ENCODE measurements at places on chromosomes 7 and 10.
A peak's percentile ranks its signal among the peaks of the same experiment; 100 is the strongest.

DNA sequence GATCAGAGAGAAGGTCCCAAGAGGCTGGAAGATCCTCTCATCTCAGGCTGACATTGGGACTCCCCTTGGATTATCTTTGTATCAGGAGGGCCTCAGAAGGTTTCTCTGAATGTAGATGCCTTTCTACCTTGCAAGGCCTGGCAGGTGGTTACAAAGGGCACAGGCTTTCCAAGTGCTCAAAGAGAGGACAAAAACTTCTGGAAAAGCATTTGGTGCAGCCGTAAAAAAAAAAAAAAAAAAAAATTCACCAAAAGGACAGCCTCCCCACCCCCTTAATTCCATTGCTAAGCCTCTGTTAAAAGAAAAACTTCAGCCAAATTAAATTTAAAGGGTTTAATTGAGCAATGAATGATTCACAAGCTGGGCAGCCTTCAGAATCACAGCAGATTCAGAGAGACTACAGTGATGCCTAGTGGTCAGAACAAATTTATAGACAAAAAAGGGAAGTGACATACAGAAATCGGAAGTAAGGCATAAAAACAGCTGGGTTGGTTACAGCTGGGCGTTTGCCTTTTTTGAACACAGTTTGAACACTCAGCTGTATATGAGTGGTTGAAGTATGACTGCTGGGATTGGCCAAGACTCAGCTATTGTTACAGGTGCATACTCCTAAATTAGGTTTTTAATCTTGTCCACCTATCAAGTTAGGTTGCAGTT lies 42.5 kb upstream of the LRGUK start:
- DNase-seq: no peak

DNA sequence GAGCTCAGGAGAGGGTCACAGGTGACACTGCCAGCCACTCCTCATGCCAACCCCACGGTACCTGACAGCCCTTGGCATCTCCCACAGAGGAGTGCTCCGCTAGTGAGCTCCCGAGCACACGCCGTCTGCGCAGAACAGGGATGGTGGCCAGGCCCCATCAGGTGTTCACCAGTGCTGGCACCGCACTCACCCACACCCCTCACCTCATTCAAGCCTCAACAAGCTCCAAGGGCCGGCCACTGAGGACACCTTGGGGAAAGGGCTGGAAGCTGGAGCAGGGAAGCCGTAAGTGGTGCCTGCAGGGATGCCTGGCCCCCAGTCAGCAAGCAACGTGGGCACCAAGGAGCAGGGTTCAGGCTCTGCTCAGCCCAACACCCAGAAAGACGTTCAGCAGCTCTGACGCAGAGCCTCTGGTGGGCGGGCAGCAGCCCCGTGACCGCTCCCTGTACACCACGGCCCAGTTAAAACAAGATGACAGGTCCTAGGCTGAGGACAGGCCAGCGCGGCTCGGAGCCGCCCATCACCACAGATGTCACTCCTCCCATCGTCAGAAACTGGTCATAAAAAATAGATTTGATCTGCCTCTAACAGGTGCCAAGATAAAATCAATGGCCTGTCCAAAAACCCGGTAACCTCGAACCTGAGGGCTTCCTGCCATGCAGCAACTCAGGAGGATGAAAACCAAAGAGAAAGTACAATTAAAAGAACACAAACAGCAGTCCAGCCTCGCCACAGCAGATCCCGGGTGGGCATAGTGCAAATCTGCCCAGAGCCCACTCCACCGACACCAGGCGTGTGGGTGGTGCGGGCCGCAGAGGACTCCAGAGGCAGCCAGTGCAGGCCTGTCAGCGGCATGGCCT lies 275.9 kb downstream of the MAD1L1 start:
- no peak for DNase-seq

DNA sequence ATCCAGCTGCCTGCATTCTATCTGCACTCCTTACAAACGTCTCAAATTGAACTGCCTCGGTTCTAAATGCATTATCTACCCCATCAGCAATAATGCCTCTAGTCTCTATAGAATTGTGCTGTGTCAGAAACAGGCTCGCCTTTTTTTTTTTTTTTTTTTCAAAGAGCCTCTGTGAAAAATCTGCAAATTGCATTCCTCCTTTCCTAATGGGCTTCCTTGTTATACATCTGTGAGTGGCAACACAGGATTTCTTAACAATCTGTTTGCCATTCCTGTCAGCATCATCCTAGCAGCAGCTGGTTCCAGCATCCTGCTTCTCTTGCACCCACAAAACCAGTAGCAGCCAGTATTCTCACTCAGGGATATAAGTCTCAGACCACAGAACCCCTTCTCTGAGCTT lies 413.5 kb upstream of the SEMA3D start:
- no peak for DNase-seq

GRCh38 chr10:99443500-99443899 lies 13.1 kb upstream of the GOT1 start:
- no peak for DNase-seq

- DNase-seq: no peak
Observed at GRCh38 chr7:128398841-128399135, 11.0 kb downstream of the IMPDH1 start.

- no peak for DNase-seq
Observed at GRCh38 chr10:5038733-5039132, 35.1 kb upstream of the AKR1C2 start.

DNA sequence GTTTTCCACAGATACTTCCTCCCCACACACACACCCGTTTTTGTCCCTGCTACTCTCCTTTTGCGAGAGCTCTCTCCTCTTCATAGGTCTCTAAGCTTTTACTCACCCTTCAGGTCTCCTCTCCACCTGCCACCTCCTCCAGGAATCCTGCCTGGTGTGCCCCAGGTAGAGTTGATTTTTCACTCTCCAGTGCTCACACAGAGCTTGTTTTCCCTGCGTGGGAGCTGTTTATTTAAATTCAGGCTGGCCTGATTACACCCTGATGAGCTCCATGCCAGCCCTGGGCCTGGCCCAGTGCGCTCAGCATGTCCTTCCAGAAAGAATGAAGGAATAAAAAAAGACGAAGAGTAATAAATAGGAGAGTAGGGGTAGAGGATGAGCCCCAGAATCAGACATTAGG lies 7.5 kb upstream of the CLDN4 start:
- no peak for DNase-seq

GRCh38 chr10:22316286-22317075 lies at the start of gene COMMD3:
COMMD3 (plus strand) TSS chr10:22316388; CDS start chr10:22316418, 30 bp downstream.
- DNase-seq: peak; percentile 87

GRCh38 chr7:64636386-64636785 lies 29.5 kb upstream of the ZNF107 start:
- DNase-seq: no peak

DNA sequence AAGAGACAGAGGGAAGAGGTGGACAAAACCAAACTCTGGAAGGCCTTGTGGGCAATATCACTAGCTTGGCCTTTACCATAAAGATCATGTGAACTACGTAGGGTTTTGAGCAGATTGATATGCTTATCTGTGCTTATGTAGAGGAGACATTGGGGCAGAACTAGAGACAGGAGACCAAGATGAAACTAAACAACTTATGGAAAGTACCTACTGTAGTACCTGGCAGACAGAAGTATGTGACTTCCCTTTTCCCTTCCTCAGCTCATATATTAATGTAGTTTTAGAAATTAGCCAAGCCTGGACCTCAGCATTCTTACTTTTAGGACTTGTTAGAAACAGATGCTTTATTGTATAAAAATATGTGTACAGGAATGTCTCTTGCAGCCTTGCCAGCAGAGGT lies 14.0 kb upstream of the IL6 start:
- no peak for DNase-seq

- DNase-seq: no peak
Observed at GRCh38 chr7:137166363-137166762, 177.2 kb downstream of the PTN start.

DNA sequence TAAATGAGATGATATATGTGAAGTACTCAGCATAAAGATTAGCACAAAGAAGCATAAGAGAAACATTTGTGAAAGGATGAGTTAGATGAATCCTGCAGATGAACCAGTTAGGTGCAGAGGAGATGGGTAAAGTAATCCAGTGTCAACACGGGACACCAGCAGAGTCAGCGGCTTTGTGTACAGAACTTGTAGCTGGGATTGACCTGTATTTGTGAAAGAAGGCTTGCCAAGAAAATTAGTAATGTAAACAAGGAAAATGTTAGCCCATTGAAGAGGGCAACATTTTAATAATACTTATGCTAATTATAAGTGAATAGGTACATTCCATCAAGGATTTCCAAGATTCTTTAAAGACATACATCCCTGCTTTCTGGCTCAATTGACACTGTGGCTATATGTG lies 255.7 kb downstream of the PTEN start:
- DNase-seq: no peak

- no peak for DNase-seq
Observed at GRCh38 chr10:71358277-71358676, 38.4 kb upstream of the CDH23 start.

GRCh38 chr10:128776673-128777252 lies 650.5 kb upstream of the MKI67 start:
- DNase-seq: no peak

GRCh38 chr7:159142730-159143129 lies 1.9 kb downstream of the VIPR2 start:
- no peak for DNase-seq

DNA sequence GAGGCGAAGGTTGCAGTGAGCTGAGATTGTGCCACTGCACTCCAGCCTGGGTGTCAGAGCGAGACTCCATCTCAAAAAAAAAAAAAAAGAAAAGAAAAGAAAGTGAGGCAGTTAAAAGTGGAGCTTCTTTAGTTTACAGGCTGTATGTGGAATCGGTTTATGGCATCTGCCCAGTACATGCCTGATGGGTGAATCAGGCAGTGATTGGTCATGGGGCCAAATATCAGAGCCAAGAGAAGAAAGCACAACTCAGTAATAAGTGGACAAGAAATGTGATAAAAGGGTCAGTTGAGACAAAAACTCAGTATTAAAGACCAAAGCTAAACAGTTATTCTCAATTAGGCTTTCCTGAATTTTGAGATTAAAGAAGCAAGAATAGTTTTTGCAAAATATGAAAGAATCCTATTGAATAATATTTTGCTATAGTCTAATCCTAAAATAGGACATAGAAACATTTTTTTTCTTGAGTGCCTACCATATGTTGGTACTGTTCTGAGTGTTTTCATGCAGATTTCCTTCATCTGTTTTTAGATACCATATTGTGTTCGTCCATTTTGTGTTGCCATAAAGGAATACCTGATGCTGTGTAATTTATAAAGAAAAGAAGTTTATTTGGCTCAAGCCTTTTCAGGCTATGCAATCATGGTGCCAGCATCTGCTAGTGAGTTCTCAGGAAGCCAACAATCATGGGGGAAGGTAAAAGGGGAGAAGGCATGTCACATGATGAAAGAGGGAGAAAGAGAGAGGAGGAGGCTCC lies 14.4 kb downstream of the CDC14C start:
- DNase-seq: no peak

DNA sequence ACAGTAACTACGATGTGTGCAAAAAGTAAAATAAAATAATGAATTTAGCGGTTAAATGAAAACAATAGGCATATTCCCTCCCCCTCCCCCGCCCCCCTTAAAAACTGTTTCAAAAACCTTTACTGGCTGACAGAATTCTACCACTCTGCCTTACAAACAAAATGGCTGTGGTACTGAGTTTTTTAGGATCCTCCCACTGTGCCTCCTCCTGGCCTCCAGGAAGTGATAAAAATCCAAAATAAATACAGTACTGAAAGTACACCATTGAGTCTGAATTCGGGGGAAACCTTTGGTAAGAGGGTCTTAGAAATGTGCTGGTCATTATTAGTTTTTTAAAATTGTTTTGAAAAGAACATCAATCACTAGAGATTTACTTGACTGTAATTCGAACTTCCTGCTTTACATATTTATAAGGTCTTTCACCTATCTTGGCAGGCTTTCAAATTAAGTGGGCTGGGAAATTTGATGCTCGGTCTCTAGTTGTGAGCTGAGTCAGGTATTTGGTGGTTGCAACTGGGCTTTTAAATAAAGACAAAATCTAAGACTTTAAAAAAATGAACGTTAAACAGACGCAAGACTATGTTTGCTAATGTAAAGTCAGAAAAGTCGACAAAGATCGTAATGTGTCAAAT lies 32.5 kb upstream of the EPC1 start:
- DNase-seq: peak; percentile 51

DNA sequence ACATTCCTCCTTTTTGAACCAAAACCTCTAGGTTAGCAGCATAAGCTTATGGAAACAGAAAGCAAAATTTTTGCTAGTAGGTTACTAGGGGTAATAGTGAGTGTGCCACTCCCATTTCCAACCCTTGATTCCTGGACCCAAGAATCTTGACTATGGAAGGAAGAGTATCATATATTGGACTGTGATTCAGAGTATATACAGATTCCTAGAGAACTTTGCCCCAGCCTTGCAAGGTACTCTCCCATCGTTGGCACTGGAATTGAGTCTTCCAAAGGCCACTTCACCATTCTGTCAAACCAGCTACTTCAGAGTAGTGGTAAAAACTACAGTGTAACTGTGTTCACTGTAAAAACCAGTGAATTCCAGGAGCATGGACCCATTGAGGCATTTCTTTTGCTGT lies 69.4 kb downstream of the LRRC17 start:
- no peak for DNase-seq

DNA sequence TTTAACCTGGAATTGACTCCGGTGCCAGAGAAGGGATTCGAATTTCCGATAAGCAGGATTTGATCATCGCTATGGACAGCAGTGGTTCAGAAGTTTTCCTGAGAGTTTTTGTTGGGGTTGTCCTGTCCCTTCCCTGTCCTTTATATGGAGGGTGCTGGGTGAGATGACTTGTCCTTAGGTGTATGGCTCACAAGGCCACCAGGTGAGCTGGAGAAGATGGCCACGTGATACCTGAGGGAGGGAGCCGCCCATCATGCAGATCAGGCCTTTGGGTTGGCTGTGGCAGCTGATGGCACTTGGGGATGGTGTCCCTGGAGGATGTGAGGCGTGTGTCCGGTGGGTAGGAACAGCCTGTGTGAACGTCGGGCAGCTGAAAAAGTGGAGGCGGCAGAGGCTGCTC lies 187.7 kb downstream of the PTPN20 start:
- DNase-seq: no peak

DNA sequence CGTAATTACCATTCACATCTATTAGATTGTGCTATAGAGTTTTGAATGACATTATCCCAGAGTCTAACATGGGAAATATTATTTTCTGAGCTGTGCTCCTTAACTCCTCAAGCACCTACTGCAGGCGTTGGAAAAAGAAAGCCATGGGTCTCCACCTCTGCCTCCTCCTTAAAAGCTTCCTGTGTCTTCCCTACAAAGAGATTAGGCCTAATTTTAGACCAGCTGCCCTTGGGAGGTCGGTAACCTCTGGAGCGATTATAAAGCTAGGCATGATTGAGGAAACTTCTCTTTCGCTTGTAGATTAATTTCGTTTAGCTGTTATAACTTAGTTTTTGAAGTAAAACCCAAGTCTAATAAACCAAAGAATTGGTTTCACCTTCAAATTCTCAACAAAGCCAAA lies 75.2 kb downstream of the PLXDC2 start:
- no peak for DNase-seq

- no peak for DNase-seq
Observed at GRCh38 chr7:92608380-92609322, 18.5 kb upstream of the FAM133B start.

Measured in hematopoietic multipotent progenitor cell treated with erythropoietin and hydrocortisone succinate and interleukin-3 and kit ligand, for 17 days (in vitro differentiated cells).